ENCODE measurements at places on chromosomes 2 and 18. TPM values are rescaled to one million over a fixed set of nuclear protein-coding genes. Genes with fewer than 3 reads are reported as not detected.

The GPR75 gene
- polyA plus RNA-seq = 1.5 TPM

The MGAT4A gene
- 3.8 TPM for polyA plus RNA-seq

The MBP gene
- 12.9 TPM for polyA plus RNA-seq

The C2orf72 gene
- 0.23 TPM for polyA plus RNA-seq

The POTEC gene
- polyA plus RNA-seq = not detected
